Lower lobe of right lung (tissue), 2 donors: ENCODE measurements at places on chromosomes 1 and 21.

DNA sequence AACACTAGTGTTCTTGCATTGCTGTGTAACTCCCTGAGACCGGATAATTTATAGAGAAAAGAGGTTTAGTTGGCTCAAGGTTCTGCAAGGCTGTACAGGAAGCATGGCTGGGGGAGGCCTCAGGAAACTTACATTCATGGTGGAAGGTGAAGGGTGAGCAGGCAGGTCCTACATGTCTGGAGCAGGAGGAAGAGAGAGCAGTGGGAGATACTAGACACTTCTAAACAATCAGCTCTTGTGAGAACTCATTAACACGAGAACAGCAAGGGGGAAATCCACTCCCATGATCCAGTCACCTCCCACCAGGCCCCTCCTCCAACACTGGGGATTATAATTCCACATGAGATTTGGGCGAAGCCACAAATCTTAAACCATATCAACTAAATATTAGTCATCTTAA, 30.1 kb downstream of the RNF2 start:
- DNase-seq = no peak

- DNase-seq = no peak
Measured at GRCh38 chr1:8503842-8504241, 185.9 kb downstream of the SLC45A1 start.

DNA sequence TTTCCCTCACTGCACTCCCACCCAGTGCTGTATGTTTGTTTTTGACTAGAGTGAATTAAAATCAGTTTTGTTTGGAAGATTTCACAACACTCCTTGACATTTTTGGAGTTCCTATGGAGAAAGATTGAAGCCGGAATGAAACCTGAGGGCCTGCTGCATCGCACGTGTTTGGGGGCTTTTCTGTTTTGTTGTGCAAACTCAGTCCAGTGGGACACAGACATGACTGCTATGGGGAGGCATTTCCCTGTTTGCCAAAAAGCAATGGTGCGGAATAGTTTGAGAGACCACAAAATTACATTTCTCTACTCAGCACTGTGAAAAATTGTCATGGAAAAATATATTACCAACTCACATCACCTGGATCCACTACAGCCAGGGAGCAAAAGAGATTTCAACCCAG, 43.8 kb upstream of the KCNE2 start:
- DNase-seq = no peak

DNA sequence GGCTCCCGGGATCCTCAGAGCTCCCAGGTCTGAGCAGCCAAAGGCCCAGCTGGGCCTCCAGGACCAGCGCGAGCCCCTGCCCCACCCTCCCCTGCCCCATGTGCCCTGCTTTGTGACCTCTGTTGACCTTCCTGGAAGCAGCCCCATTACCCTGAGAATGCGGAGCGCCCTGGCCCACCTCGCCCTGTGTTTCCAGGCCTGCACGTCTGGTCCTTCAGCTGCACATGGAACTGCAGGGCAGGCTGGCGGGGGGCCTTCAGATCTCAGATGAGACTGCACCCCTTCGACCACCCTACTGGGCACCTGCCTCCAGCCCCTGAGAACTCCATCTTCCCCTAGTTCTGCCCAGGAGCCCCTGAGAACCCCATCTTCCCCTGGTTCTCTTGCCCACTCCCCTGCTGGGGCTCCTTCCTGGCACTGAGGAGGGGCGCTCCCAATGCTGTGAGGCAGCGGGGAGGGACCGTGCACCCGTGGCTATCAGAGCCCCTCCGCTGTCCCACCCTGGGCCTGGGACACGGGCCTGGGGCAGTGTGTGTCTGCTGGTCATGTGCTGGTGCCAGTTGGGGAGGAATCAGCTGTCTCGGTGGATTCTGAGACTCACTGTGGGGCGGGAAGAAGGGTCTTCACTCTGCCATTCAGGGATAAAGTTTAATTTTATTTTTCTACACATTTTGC, 25.1 kb downstream of the TMEM201 start:
- DNase-seq = no peak

DNA sequence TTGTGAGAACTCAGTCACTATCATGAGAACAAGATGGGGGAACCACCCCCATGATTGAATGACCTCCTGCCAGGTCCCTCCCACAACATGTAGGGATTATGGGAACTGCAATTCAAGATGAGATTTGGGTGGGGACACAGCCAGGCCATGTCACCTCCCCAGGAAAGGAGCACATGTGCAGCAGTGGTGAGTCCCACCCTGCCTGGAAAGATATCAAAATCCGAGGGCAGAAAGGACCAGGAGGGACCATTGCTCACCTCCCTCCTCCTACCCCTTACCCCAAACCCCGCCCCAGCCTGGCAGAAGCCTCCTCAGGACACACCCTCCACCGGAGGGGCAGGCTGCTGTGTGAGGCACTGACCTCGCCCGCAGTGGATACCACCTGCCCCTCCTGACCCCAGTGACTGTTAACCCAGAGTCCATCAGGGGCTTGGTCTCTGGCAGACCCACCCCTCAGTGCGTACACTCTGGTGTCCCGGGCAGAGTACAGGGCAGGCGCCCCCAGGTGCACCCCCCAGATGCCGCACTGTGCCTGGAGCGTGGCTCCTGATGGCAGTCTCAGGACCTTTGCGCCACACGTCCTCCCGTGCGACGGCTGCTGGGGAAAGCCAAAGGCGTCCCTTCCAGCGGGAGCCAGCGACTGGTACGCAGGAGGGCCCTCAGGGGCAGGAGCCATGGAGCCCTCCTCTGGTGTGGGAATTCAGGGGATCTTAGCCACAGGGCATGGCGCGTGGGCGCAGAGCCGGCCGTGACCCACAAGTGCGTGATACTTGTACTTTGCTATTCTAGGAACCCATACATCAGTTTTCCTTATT, 20.9 kb downstream of the PDXK start:
- DNase-seq = no peak

DNA sequence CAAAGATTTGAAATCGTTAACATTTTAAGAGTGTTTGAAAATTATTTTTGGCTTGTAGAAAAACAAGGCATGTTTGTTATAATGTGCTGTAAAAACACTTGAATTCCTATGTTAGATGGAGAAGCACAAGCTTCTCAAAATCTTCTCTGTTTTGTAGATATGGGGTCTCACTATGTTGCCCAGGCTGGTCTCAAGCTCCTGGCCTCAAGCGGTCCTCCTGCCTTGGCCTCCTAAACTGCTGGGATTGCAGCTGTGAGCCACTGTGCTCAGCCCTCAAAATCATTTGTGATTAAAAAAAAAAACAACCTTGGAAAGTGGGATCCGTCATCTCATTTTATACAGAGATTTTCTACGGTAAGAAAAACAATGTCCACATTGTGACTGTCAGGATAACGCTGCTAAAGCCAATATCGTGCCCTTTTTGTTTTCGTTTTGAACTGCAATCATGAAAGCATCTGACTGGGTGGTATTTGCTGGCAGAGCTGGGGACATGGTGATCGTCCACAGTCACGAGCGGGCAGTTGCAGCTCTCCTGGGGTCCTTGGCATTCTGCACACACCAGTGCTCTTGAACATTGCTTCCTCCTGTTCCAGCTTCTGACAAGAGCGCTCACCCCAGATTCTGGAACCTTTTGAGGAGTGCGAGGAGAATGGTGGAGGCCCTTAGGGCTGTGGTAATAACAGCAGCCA, 112.5 kb downstream of the PGBD5 start:
- DNase-seq = no peak

DNA sequence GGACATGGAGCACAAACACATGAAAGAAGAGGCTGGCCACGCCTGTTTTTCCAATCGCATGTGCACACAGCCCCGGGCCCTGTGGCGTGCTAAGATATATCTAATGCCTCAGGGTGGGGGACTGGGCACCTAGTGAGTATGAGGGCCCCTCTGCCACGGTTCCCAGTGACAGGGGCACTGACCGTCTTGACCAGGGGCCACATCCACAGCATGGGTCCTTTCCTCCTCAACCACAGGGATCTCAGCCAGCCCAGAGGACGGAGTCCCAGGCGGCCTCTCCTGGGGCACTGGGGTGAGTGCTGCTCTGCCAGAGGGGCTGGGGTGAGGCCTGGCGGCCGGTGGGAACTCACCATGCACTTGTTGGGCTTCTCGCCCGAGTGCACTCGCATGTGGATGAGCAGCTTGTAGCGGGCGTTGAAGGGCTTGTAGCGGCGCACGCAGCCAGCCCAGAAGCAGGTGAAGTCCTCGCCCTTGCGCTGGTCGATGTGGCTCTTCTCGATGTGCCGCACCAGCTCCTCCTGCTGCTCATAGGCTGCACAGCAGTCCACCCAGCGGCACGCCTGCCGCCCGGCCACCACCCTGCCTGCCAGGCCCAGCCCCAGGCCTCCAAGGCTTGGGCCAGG, 134.7 kb downstream of the DMRTB1 start:
- DNase-seq = peak; percentile 69

DNA sequence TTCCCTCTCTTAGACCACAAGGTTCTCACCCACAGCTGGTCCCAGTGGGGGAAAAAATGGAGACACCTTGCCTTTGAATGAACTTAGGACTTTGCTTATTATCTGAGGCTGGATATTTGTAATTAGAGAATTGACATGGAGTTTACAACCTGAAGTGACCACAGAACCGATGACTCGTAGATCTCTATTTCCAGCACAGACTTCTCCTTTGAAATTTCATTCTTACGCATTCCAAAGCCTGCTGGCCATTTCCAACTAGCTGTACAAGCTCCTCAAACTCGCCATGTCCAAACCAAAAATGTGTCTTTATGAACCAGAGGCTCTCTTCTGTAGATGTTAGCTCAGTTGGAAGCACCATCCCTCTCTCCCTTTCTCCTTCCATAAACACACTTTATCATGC, 12.0 kb downstream of the RAB7B start:
- DNase-seq = no peak

- no peak for DNase-seq
Measured at GRCh38 chr21:31326522-31327242, 17.4 kb downstream of the TIAM1 start.

- no peak for DNase-seq
Measured at GRCh38 chr1:221543529-221544120, 198.3 kb downstream of the DUSP10 start.

DNA sequence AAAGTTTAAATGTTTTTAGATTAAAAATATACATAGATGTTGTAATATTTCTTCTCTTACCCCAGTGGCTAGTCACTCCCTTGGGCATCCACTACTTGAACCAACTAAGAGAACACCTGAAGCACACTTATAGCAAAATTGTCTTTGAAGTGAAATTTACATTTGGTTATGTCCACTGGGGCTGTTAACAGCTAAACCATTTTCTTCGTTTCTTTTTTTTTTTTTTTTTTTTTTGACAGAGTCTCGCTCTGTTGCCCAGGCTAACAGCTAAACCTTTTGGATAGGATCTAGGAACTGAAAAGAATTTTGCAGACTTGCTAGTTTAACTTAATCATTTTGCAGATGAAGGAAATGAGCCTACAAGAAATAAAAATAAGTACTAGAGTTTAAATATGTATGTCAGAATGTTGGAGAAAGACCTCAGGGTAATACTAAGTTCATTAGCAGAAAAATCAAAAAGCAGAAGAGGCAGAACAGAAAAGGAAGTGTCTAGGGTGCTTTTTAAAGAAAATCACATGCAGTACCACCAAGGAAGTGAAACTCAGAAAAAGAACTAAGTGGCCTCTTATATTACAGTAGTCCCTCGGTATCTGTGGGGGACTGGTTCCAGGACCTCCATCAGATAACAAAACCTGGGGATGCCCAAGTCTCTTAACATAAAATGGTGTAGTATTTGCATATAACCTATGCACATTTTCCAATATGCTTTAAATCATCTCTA, 11.8 kb downstream of the DRAM2 start:
- DNase-seq = no peak

GRCh38 chr1:42756956-42757891, 9.6 kb downstream of the P3H1 start:
- DNase-seq = no peak

DNA sequence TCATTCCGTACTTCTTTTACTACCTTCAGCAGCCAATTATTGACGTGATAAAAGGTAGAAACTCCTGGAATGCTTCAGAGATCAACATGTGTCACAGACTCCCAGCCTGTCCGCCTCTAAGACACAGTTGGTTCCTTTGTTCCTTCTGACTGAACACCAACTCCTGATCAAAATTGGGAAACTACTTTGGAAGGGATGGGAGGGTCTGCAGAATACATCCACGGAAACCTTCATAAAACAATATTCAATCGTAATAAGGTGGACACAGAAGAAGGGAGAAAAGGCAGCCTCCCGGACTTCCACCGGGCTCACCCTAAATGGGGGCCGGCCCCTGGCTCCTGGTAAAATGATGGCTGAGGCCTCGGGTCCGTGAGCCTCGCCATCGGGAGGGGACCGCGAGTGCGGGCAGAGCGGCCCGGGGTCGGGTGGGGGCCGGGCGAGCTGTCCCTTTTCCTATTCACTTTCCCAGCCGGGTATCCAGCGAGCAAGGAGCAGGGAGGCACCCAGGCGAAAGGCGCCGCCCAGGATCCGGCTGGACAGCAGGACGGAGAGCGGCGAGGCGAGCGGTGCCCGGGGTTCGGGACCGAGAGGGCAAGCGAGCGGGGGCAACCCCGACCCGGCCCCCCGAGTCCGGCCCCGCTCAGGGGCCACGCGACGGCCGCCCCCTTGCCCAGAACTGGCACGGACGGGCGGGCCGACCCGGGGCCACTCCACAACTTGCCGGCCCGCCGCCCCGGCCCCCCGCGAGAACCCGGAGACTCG, 805 bp downstream of the NRIP1 start:
- DNase-seq = peak; percentile 70

DNA sequence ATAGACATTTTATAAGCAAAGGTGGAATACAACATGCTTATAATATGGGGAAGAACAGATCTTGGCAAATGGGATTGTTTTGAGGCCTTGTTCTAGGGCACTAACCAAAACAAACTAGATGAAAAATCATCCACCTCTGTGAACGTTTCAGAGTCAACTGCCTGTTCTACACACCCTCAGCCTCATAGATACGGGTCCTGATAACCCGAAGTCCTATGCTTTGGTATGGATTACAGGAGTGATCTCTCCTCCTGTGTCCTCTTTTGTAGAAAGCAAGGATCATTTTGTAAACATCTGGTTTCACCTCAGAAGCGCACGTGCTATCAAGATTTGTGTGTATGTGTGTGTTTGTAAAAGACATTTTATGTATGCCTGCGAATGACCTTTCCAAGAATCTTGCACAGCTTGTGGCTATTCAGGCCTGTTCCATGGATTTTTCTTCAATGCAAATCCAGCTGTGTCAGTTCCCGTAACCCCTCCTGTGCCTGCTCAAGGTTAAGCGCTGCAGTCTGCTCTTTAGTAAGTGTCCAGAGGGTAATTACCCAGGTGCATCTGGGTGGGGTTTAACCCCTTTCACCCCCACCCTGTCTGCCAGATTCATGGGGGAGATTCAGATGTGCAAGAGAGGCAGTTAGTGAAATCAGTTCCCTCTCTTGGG, 132.4 kb downstream of the ROR1 start:
- no peak for DNase-seq

DNA sequence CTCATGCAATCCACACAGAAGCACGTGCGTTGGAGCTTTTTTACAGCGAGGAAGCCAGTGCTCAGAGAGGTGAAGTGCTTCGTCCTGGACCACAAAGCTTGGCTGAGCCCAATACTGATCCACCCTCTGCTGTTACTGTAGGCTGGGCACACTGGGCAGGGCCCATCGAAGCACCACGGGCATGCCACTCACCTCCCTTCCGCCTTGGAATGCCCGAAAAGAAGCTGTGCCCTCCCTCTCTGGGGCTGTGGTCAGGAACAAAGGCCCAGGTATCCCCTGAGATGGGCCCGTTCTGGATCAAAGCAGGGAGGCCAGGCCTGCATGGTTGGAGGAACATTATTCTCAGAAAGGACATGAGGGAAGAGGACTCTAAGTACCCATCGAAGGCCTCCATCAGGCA, 206.7 kb upstream of the C1orf174 start:
- no peak for DNase-seq
